ENCODE measurements at places on chromosomes 2 and 18.

DNA sequence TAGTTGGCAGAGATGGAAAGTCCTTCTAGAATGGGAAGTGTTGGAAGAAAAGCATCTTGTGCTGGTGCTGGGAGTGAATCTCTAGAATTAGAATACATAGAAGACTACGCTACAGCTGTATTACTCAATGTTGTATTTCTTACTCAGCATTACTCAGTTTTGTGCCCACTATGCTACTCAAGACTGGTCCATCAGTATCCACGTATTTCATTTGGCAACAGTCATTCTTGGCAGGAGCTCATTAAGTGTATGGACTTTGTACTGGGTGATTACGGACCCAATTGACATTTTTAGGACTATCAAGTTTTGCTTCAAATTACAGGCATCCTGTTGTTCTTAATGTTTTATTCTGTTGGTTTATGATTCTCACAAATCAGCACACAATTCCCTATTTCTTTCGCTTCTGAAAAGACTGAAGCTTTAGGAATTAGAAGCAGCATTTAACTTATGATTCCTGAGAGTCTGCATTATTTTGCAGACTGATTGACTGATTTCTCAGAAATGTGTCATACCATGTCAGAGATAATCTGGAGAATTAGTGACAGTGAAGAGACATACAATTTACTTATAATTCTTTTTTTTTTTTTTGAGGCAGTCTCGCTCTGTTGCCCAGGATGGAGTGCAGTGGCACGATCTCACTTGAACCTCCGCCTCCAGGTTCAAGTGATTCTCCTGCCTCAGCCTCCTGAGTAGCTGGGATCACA is 136.9 kb downstream of the MYO3B start:
- no peak for DNase-seq

GRCh38 chr2:240296104-240296406 is 139.4 kb upstream of the GPC1 start:
- DNase-seq: no peak

DNA sequence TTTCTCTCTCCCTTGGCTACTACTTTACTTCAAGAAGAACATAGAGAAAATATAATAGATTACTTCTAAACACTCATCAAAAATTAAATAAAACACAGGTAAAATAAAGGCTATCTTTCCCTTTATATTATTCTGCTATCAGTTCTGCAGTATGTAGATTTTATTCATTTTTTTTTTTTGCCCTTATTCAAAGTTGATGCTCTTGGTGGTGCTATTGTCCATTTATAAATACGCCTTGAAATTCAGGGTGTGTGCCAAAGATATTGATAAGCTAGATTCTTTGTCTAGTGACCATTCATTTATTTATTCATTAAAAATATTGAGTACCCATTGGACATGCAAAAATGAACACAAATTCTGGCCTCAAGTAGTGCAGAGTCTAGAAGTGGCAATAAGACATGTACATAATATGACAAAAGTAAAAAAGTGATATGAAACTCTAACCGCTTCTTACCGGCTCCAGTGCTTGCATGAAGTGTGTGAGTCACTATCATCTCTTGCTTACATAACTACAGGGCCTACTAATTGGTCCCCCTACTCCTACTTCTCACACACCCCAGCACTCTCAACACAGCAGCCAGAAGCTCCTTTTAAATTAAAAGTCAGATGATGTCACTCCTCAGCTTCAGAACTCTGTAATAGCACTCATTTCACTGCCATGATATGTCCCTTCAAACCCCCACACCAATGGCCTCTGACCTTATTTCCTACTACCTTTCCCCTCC is 208.3 kb upstream of the FANCL start:
- no peak for DNase-seq

DNA sequence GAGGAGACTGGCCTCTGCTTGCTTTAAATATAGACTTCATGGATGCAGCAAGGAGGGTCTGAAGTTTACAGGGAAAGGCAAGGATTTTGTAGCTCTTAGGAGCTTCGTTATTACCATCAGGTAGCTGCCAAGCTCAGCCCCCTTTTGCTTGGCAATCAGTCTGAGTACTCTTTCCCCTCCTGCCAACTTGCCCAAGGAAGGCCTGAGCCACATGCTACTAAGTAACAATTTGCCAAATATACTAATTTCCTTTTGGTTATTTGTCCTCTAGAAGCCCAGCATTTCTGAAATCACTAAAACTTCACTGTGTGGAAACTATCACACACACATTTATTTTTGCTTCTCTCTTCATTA is 85.5 kb upstream of the ITPRID2 start:
- no peak for DNase-seq

GRCh38 chr2:239329284-239329971 is 71.4 kb downstream of the HDAC4 start:
- DNase-seq: no peak

- DNase-seq: peak; percentile 8
Measured at GRCh38 chr2:135585586-135585985, 54.3 kb downstream of the R3HDM1 start.

DNA sequence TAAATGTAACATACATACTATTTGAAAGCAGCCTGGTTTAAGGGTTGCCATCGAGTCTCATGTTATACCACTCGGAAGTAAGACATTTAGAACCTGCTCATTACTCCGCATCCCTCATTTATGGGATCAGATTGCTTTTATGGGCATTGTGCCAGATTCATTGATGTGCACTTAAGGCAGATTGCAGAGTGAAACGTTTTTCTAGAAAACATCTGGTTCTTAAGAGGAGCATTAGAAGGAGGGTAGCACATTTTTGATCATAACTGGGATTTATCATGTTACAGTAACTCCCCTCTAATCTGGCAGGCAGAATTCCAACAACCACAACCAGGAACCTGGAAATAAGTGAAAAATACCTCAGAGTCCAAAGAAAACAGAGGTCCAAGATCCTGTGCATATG is 74.2 kb upstream of the GALNT3 start:
- no peak for DNase-seq

GRCh38 chr2:192119536-192119935 is 75.2 kb downstream of the TMEFF2 start:
- no peak for DNase-seq

DNA sequence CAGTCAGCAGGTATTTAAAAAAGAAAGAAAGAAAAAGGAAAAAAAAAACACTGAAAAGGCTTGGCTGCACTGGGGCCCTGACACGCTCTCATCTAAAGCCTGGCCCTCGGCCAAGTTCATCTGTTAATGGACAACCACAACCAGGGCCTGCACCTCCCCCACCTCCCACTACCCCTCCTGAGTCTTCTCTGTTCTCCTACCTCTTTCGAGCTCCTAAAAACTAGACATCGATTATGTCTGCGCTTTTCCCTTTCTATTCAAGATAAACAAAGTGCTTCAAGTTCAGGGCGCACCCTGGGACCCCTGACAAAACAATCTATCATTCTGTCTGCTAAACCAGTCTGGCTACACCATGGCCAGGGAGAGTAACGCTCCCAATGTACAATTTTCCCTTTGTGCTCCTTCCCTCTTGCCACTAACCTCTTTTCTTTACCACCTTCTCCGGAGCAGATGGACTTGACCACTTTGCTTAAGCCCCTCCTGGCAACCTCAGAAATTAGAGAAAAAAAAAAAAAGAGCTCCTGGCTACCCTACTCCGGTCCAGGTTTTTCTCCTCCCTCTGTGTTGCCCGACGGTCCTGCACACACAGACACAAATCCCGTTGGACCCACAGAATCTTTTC is 22.7 kb downstream of the BCL11A start:
- DNase-seq: peak; percentile 32

GRCh38 chr2:208125251-208125650 is 927 bp upstream of the CRYGD start:
- no peak for DNase-seq

DNA sequence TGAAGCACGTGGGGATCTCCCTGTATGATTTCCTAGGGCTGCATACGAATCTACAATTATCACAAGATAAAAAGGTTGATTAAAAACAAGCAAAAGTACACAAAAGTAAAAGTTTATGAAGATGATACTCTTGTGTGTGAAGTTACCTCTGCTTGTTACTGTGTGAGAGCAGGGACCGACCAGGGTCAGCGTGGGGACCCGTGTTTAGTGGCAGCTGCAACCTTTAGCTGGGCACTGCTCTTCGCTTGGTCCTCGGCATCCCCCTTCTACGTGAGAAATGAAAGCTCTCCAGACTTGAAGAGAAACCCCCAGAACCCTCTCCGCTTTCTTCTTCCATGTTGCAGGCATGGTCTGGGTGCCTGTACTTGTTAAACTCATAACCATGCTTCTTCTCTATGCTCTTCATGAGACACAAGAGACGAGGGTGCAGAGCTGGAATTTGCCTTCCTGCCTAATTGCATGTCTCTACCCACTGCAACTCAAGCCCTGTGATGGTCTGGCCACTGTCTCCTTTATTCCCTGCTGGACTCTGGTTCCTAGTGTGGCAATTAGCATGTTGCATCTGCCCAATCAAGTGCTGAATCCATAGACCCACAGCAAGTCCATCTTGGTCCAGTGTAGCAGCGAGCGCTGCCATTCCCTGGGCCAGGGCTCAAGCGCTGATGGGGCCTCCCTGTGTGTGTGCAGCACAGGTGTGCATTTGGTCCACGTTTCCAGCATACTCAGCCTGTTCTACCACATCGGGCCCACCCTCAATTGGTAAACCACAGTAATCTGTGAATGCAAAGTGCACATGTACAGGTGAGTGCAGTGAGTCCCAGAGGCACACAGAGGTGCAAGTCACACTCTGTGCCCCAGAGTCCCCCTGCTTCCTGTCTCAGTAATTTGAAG is 88.5 kb downstream of the TWIST2 start:
- DNase-seq: no peak

DNA sequence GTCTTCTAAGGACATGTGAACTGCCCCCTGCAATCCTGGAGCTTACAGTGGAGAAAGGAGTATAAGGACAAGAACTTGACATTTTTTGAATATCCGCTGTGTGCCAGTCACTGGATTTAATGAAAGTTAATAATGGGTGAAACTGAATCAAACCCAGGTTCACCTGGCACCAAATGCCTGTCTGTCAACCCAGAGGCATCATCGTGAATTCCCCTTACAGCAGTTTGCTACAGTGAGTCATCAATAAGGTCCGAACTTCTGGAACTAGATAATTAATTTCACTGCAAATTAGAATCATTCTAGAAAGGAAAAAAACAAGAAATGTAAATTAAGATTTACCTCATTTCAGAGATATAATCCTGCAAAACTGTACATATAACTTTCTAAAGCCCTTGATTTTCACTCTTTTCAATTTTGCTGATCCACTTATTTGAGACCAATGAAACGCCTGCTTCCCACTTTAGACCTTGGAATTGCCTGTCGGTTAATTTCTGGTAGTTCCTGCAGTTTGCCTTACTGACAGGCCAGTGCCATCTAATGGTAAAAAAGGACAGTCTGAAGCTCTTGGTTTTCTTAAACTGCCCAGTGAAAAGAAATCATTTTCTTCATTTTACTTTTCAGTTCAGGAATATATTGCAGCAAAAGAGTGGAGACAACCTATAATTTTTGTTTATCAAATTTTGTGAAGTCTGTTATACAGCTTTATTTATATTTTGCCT is 8.2 kb downstream of the DSG2 start:
- no peak for DNase-seq

Measured in lung microvascular endothelial cell (primary cell).